SJSA1 (cell line): ENCODE measurements at places on chromosomes 5 and 9. TPM values are rescaled to one million over a fixed set of nuclear protein-coding genes. Genes with fewer than 3 reads are reported as not detected.

ARID3C gene
- total RNA-seq = not detected in 2 replicates

GRCh38 chr9:130073373-130073772 is 19.7 kb downstream of the GPR107 start:
- H3K4me3 ChIP-seq = no peak overlapping the region
- no peaks in the 10 kb centered on the region for H3K27me3 ChIP-seq
- DNase-seq = peak; percentile 88
- H3K4me1 ChIP-seq = peaks cover 19% of the 10 kb centered on the region
- peaks cover 25% of the 10 kb centered on the region for H3K36me3 ChIP-seq
- H3K27ac ChIP-seq = peak overlapping the region; percentile 79

- no peak overlapping the region for H3K27ac ChIP-seq
- no peaks in the 10 kb centered on the region for H3K36me3 ChIP-seq
- no peak for DNase-seq
- no peaks in the 10 kb centered on the region; the same call in 1 of the 2 replicates for H3K4me1 ChIP-seq
- no peak overlapping the region for H3K4me3 ChIP-seq
These were observed 427.4 kb downstream of the CETN3 start for GRCh38 chr5:89981878-89982773.

DNA sequence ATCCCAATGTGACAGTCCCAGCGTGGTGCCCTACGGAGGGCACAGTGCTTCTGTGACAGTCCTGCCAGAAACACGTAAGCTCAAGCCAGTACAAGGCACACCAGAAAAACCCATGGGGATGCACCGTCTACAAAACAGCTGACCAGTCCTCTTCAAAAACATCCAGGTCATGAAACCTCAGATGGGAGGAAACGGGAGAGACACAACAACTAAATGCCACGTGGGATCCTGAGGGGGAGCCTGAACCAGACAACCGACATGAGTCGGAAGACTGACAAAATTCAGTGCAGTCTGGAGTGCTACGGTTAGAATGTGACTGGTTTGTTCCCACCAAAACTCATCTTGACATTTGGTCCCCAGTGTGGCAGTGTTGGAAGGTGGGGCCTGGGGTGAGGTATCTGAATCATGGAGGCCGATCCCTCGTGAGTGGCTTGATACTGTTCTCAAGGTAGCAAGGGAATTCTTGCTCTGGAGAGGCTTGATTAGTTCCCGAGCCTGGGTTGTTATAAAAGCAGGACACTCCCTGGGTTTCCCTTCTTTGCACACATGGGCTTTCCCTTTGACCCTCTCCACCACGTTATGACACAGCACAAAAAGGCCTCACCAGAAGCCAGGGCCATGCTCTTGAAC is 55.4 kb downstream of the ADAMTS2 start:
- no peak for DNase-seq
- H3K4me1 ChIP-seq = no peaks in the 10 kb centered on the region
- no peaks in the 10 kb centered on the region for H3K36me3 ChIP-seq
- H3K27ac ChIP-seq = no peak overlapping the region
- H3K27me3 ChIP-seq = no peaks in the 10 kb centered on the region
- H3K4me3 ChIP-seq = no peak overlapping the region

DNA sequence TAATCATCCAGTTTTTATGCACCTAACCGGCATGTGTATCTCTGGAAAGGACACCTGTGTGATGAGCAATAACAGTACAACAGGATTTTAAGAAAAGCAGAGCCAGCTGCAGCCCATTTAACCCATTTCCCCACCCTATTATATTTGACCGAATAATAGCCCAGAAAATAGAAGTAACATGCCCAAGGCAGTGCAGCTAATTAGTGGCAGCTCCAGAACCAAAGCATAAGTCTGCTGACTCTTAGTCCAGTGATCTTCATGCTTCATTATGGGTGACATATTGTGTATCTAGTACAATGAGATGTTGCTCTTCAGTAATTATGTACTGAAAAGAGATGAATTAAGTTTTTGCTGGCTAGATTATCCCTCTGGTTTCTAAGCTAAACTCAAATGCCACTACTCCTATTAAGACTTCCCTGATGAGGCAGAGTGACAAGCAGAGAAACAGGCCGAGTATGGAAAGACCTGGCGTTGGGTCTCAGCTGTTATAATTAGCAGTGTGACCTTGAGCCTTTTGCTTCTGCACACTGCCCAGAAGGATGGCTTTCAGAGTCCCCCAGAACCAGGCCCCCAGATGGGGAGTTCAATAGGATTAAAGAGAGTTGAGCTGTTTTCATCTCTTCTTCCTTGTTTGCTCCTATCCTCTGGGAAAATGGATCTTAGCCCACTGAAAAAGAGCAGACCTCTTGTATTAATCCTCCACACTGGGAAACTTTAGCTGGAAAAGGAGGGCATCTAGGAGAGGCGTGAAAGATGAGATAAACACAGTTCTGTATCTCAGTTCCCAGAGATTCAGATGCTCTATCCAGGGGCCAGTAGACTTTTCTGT is 10.8 kb upstream of the C1QTNF3 start:
- H3K27ac ChIP-seq = no peak overlapping the region
- H3K27me3 ChIP-seq = no peaks in the 10 kb centered on the region
- no peaks in the 10 kb centered on the region for H3K36me3 ChIP-seq

DNA sequence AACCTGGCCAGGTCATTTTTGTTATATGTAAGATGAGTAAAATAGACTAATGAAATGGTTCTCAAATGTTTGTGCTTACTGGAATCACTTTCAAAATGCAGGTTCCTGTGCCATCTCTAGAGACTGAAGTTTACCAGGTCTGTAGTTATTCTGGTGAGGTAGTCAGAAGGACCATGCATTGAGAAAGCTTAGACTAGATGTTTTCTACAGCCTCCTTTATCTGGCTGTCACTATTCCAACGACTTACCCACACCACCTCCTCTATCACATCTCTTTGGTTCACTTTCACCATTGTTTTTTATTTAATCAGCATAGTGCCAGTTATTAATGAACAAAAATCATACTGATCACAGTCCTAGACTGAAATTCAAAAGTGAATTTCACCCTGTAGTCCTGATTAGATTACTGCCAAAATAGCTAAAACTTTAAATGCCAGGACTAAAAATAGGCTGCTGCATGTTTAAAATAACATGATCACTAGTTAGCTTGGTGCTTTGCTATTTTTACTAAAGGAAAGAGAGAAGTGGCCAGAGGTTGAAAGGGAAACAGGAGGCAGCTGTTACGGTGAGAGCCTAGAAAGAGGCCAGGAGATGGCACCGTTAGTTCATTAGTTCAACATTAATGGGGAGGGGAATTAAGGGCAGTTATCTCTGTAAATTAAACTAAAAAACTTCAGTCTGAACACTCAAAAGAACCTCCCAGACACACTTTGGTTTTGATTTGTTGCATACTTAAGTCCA is 13.9 kb upstream of the FNIP1 start:
- H3K4me1 ChIP-seq = peaks cover 13% of the 10 kb centered on the region
- H3K36me3 ChIP-seq = no peaks in the 10 kb centered on the region
- H3K4me3 ChIP-seq = no peak overlapping the region
- H3K27me3 ChIP-seq = no peaks in the 10 kb centered on the region

- H3K4me3 ChIP-seq = no peak overlapping the region
- H3K36me3 ChIP-seq = no peaks in the 10 kb centered on the region
- H3K4me1 ChIP-seq = no peaks in the 10 kb centered on the region
- H3K27me3 ChIP-seq = no peaks in the 10 kb centered on the region
- H3K27ac ChIP-seq = no peak overlapping the region
These were observed 20.4 kb upstream of the ZNF354B start for GRCh38 chr5:178839319-178839704.

GRCh38 chr5:14869668-14870164 is 1.9 kb downstream of the ANKH start:
- H3K36me3 ChIP-seq = no peaks in the 10 kb centered on the region; the same call in 1 of the 2 replicates
- no peak overlapping the region for H3K27ac ChIP-seq
- H3K27me3 ChIP-seq = no peaks in the 10 kb centered on the region

DNA sequence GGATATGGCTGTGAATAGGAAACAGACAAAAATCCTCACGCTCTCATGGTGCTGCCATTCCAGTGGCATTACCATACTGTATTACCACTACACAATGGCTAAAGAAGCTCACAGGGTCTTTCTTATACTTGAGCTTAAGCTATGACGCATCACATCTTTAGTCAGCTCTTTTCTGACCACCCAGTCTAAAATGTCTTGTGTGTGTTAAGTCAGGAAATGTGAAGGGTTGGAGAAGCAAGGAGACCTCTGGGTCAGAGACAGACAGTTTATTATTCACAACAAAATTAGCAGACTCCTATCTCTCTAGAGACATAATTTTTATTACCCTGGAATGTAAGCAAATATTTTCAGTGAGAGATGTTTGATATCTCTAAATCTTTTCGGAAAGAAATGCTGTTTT is 1583.2 kb upstream of the WWC1 start:
- DNase-seq = no peak
- no peaks in the 10 kb centered on the region for H3K36me3 ChIP-seq
- peak overlapping the region; percentile 59 for H3K27ac ChIP-seq
- peaks cover 23% of the 10 kb centered on the region for H3K4me1 ChIP-seq

DNA sequence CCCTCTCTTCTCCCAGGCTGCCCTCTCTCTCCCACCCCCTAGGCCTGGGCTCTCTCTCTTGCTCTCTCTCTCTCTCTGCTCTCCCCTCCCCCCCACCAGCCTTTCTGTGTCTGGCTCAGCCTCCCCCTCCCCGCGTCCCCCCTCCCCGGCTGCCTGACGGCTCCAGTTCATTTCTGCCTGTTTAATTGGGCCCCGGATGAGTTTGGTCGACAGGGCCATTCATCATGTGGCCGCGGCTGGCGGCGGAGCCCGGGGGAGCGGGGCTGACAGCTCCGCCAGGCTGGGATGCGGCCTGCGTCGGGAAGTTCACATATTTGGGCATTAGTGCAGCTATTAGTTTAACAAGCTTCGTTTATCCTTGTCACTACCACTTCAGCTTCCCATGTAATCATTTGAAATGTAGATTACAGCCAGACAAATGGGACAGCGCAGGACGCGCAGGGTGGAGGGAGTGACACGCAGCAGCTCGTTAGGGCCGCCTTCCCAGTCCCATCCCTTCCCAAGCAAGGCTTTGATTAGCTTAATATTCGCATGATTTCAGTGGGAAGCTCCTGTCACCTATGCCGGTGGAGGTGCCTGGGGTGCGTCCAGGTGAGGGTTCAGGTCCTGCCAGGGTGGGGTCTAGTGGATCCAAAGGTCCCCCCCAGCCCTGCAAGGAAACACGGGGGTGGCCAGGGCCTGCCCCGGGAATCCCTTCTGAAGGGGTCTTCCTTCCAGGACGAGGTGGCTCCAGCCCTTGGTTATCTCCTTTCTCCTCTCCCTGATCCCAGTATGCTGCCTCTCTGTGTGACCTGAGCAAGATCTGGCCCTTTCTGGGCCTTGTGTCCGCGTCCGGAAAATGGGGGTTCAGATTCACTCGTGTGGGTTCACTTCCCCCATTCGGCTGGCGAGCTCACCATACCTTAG is 214.8 kb downstream of the PAX5 start:
- DNase-seq = no peak
- H3K4me3 ChIP-seq = no peak overlapping the region
- H3K27me3 ChIP-seq = peaks cover 10% of the 10 kb centered on the region
- H3K4me1 ChIP-seq = no peaks in the 10 kb centered on the region

DNA sequence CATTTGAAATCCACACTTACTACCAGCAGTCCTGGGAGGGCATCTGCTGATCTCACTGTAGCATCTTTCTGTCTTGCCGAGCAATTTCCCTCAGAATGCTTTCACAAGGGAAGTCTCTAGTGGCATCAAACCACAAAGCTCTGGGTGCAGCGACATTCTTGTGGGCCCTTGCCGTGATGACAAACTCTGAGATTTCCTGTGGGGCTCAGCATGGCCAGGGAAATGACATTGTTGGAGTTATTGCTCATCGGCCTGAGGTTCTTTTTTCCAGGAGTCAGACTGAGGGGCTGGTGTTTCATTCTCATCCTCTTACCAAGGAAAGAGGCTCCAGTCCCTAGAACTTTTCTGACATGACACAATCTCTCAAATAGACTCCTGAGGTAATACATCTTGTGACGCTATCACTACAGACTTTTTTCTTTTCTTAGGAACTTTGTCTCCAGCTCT is 51.4 kb downstream of the PFDN1 start:
- H3K27ac ChIP-seq = peak overlapping the region; percentile 90
- H3K27me3 ChIP-seq = no peaks in the 10 kb centered on the region
- no peak overlapping the region for H3K4me3 ChIP-seq
- DNase-seq = peak; percentile 99
- peaks cover 74% of the 10 kb centered on the region for H3K4me1 ChIP-seq

DBH gene
- total RNA-seq = not detected in 2 replicates

DNA sequence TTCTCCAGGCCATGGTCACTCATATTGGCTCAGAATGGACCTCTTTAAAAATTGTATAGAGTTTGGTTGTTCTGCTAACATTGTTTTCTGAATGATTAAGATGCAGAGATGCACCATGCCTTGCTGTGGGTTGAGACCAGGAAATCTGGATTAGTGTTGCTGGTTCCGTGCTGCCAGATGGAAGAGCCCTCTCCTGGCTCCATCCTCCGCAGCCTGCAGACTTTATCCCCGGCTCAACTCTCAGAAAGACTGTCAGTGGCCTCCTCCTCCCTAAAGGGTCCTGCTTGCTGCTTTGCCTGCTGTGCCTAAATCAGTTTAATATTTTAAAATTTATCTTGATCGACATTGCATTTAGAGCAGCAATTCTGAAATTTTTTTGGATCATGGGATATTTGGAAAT is 196.7 kb downstream of the TENT4A start:
- no peaks in the 10 kb centered on the region for H3K36me3 ChIP-seq
- DNase-seq = no peak
- H3K4me1 ChIP-seq = no peaks in the 10 kb centered on the region
- H3K27ac ChIP-seq = no peak overlapping the region
- no peak overlapping the region for H3K4me3 ChIP-seq

STKLD1 gene
- total RNA-seq = 0.63 TPM in 1 of 2 replicates, not detected in the other

DNA sequence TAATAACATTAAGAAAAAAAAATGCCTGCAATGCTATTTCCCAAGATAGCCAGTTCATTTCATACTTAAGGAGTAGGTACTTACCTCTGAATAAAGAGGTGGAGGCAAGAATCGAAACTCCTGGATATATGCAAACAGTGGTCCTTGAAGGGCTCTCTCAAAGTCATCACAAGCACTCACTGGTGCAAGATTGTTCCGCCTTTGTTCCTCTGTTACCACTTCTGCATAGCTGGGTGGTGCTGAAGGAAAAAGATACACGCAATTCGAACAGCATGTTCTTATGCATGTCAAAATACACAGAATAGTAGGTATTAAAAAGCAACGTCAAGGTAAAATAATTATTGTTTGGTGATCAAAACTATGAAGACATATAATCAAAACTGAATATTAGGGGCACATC is 9.5 kb downstream of the ARRDC3 start:
- DNase-seq = no peak
- H3K36me3 ChIP-seq = peaks cover 75% of the 10 kb centered on the region
- no peaks in the 10 kb centered on the region for H3K27me3 ChIP-seq

GRCh38 chr9:26786564-26786963 is 106.0 kb downstream of the CAAP1 start:
- H3K36me3 ChIP-seq = no peaks in the 10 kb centered on the region
- no peak overlapping the region for H3K27ac ChIP-seq

BAAT gene
- total RNA-seq = not detected in 2 replicates

- no peak overlapping the region for H3K27ac ChIP-seq
- H3K4me3 ChIP-seq = no peak overlapping the region
These were observed 80.4 kb downstream of the LRSAM1 start for GRCh38 chr9:127531676-127532075.

DNA sequence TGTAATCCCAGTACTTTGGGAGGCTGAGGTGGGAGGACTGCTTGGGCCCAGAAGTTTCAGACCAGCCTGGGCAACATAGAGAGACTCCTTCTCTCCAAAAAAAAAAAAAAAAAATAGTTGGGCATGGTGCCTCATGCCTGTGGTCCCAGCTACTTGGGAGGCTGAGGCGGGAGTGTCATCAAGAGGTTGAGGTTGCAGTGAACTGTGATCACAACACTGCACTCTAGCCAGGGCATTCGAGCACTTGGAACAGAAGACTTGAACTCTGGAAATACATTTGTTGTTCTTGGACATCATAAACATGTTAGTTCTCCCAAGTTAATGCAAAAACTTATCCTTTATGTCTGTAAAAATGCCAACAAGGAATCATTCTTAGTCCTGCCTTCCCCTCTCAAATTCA is 29.6 kb downstream of the EHMT1 start:
- no peak for DNase-seq
- H3K4me1 ChIP-seq = no peaks in the 10 kb centered on the region
- no peak overlapping the region for H3K27ac ChIP-seq
- H3K4me3 ChIP-seq = no peak overlapping the region
